CD4-positive, alpha-beta memory T cell (primary cell): ENCODE measurements at places on chromosomes 16 and 17. TPM values are rescaled to one million over a fixed set of nuclear protein-coding genes. Genes with fewer than 3 reads are reported as not detected.
A peak's percentile ranks its signal among the peaks of the same experiment; 100 is the strongest.

DNA sequence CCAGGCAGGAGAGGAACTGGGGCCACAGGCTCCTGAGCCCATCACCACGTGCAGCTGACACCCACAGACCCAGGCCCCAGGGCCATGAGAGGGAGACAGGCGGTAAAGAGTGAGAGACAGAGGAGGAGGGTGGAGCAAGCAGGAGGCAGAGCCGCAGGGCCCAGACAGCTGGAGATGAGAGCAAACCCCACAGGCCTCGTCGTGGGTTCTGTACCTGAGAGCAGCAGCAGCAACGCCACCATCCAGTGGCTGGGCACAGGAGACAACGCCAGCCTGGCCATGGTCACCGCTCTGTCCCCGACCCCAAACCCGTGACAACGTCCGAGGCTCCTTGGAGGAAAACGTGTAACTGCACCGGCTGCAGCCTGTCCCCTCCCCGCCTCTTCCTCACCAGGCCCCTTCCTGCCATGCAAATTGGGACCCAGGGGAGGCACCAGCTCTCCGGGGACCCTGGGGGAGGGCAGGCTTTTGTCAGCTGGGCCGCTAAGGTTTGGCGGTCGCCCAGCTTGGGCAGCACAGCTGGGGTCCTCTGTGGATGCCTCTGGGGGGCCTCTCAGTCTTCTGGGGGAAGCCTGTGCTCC, at the start of gene CD79B:
Gene CD79B, minus strand, starts transcription at position 351 of the 581 bp plus-strand sequence. Its CDS starts 70 bp downstream, at position 281.
- peak; percentile 40 for DNase-seq

- no peak for DNase-seq
Measured at GRCh38 chr16:17643935-17644334, 173.2 kb upstream of the XYLT1 start.

- peak; percentile 98 for DNase-seq
Measured at GRCh38 chr17:57084802-57085447, at the start of gene AKAP1. AKAP1 (plus strand) TSS chr17:57085246; CDS start chr17:57105465, 20,219 bp downstream.

DNA sequence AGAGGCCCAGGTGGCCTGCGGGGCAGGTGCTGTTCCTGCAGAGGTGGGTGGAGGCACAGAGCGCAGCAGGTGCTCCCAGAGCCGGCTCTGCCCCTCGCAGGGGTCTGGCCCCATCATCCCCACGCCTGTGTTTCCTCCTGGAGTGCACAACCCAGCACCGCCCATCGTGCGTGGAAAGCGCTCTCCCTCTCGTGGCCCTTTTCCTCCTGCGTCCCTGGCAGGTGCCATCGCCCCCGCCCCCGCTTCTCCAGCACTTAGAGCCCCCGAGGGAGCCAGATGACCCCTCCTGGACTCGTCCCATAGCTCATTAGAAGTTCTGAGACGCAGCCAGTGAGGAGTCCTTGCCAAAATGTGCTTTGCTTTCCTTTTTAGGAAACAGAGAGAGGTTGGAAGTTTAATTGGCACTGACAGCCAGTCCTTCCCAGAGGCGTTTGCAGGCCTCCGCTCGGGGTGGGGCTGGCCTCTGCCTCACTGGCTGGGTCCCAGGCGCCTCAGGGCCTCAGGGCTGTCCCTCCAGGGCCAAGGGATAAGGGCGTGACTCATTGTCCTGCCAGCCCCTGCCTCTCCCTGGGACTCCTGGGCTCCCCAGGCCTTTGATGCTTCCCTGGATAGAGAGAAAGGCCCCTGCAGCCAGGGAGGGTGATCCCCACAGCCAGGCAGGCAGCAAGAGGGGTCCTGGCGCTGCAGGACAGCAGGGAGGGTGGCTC, 32.2 kb upstream of the CHMP6 start:
- DNase-seq, result no peak

DNA sequence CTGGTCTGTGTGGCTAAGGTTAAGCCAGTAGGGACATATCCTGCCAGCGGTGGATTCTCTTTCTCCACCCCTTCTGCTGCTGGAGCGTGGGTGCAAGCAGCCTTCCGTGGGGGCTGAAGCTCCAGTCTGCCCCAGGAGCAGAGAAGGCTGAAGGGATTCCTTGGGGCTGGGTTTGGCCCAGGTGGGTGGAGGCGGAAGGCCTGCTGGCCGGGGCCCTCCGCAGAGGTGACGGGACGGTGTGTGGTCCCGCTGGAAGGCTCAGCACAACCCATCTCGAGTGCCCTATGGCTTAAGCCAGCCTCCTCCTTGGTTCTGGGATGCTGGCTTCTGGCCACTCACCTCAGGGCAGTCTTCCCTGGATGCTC, 13.1 kb downstream of the TIMM22 start:
- DNase-seq, result no peak

GRCh38 chr17:81683208-81683583, 401 bp downstream of the ARL16 start:
- no peak for DNase-seq

TBC1D26 gene
- 0.19 TPM for total RNA-seq

SP2 gene
- 39.6 TPM for total RNA-seq

NPIPA3 gene
- 2.5 TPM for total RNA-seq

BAIAP3 gene
- total RNA-seq, result 18.3 TPM

BCL6B gene
- total RNA-seq, result not detected

DNAH2 gene
- not detected for total RNA-seq

KLHL11 gene
- 20.8 TPM for total RNA-seq

HSD17B1 gene
- total RNA-seq, result 1.2 TPM
